ENCODE measurements at places on chromosomes 6 and 20.
A peak's percentile ranks its signal among the peaks of the same experiment; 100 is the strongest.

GRCh38 chr20:62929051-62929538 lies 2.8 kb upstream of the DIDO1 start:
- peak; percentile 59 for DNase-seq

- DNase-seq, result no peak
Measured at GRCh38 chr6:93036835-93037234, 382.5 kb downstream of the EPHA7 start.

GRCh38 chr6:111540681-111541025 lies 57.6 kb upstream of the REV3L start:
- no peak for DNase-seq

GRCh38 chr20:460707-461106 lies 1.6 kb downstream of the TBC1D20 start:
- no peak for DNase-seq

- no peak for DNase-seq
Measured at GRCh38 chr20:1674361-1674760, 16.8 kb upstream of the SIRPG start.

DNA sequence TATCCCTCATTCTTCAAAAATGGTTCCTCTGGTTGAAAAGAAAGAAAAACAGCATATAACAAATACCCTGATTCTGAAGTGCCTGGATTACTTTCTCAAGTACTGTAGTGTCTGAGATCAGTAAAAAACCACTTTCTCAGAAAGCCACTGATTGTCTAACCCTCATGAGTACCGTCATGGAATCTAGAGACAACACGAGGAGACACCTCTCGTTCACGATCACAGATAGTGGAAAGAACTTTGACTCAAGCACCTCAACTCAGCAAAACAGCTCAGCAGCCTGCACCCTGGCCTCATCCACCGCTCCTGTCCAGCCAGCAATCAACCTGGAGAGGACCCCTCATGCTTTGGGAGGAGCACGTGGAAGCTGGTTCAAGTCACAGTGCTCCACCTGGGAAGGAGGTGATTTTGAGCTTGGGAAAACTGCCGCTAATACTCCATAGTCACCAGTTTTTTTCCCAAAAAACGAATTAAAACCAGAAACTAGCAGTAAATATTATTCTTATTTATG lies 1.0 kb downstream of the SCML4 start:
- DNase-seq, result peak; percentile 23
